ENCODE measurements at places on chromosomes 3 and 15. TPM values are rescaled to one million over a fixed set of nuclear protein-coding genes. Genes with fewer than 3 reads are reported as not detected.

DNA sequence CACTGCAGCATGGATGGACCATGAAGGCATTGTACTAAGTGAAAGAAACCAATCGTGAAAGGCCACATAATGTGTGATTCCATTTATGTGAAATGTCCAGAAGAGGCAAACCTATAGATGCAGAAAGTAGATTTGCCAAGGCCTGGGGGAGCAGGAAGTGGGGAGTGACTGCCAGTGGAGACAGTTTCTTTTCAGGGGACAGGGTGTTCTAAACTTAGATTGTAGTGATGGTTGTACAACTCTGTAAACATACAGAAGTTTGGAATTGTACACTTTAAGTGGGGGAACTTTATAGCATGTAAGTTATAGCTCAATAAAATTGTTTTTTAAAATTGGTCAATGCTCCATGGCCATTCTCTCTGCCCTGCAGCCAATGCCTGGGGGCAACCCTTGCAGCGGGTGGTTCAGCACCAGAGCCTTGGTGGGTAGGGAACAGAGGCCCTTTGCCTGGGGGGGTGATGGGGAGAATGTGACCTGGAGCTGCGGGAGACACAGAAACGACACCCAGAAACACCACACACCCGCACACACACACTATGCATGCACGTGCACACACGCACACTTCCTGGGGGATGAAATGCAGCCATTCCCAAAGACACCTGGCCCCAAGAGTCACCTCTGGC lies 43.1 kb downstream of the DNAJB8 start:
- no peak for DNase-seq

- DNase-seq = no peak
Observed at GRCh38 chr15:79115986-79116665, 25.5 kb upstream of the RASGRF1 start.

Gene KLF15
- 34.0 TPM for total RNA-seq

- DNase-seq = no peak
Observed at GRCh38 chr3:64265646-64266045, 40.4 kb upstream of the PRICKLE2 start.

DNA sequence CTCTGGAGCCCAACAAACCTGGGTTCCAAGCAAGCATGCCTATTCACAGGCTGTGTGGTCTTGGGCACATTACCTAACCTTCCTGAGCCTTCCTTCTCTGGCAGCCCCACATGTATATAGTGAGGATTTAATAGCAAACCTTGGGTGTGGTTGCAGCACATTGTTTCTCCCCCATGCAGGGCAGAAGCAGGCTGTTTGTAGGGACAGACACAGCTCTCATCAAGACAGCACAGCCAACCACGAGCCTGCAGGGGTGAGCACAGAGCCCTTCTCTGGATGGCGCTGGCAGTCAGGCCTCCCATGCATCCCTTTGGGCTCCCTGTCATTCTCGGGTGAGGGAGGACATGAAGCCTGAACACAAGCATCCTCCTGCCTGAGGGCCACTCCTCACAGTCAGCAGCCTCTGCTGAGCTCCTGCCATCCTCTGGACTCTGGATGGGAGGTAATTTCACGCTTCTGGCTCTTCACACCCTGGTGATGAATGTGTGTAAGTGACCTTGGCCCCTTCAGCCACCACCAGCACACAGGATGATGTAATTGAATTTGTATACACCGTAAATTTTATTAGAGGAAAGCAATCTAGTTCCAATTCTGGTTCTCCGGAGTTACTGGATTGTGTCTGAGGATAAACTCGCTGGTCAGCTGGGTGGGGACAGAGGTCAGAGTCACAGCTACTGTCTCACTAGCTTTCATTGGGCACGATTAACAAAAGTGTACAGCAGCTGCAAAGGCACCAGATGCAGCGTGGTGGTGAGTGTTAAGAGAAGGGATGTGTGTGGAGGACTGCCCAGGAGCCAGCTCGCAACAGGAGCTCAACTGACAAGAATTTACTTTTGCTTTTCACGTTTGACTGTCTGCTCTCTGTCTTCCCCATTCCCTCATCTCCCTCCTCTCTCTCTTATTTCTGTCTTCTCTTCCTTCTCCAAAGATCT lies 118.1 kb downstream of the CLSTN2 start:
- DNase-seq = no peak

- DNase-seq = no peak
Observed at GRCh38 chr3:80261082-80261481, 493.3 kb upstream of the ROBO1 start.

All from Right ventricle myocardium superior (tissue), 1 donor.